Cortex of kidney (tissue), 1 donor: ENCODE measurements at places on chromosomes 6 and 20.

DNA sequence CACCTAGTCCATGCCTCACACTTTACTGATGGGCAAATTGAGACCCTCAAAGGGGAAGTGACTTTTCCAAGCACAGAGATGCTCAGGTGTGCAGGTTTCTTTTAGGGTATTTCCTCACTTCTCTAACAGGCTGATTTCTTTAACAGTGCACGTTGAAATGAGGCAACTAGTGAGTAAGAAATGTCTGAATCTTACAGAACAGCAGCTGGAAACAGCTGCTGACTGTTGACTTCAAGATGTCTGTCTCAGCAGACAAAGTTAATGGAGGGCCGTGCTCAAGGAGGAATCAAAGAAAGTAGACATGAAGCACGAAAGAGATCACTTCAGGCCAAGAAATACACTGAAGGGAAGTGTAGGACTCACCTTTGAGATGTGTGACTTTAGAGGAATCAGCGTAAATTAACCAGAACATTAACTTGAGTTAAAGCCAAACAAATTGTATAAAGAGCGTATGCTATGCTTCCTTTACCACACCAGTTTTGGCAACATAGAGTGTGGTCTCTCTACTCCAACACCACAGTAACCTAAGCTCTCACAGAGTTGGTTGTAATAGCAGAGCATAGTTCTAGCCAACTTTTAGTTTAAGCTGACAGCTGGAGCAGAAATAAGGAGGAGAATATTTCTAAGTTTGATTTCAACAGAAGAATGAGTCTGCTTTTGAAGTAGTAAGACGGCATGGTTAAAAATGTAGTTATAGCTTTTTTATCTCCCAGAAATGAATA, 60.9 kb downstream of the SAMD3 start:
- no peak for DNase-seq

- DNase-seq: no peak
Measured at GRCh38 chr6:158057213-158057987, 75.7 kb downstream of the SYNJ2 start.

GRCh38 chr20:52752023-52752422, 220.1 kb upstream of the TSHZ2 start:
- DNase-seq: no peak

DNA sequence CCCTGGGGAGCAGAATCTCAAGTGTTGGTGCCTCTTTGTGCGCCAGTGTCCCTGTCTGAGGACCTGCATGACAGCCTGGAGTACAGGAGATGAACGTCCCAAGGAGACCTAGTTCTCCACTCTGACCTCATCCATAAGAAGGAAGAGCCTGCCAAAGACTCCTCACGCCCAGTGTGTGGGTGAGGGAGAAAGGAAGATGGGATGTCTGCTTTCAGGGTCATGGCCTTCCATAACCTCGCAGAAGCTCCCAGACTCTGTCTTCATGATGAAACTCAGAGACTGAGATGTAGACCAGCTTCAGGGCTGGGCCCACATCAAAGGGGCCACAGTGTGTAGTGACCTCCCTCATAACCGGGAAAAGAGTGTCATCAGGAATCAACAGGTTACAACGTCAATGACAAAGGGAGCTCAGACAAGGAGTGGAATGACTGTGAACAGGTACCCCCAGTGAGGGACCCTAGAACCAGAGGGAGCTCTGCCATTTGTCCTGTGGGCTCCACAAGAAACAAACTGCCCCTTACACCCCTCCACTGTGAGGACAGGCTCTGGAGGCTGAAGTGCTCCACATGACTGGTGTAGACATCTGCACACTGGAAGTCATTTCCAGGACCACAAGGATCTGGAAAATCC, 8.1 kb downstream of the HLA-DQB1 start:
- no peak for DNase-seq

DNA sequence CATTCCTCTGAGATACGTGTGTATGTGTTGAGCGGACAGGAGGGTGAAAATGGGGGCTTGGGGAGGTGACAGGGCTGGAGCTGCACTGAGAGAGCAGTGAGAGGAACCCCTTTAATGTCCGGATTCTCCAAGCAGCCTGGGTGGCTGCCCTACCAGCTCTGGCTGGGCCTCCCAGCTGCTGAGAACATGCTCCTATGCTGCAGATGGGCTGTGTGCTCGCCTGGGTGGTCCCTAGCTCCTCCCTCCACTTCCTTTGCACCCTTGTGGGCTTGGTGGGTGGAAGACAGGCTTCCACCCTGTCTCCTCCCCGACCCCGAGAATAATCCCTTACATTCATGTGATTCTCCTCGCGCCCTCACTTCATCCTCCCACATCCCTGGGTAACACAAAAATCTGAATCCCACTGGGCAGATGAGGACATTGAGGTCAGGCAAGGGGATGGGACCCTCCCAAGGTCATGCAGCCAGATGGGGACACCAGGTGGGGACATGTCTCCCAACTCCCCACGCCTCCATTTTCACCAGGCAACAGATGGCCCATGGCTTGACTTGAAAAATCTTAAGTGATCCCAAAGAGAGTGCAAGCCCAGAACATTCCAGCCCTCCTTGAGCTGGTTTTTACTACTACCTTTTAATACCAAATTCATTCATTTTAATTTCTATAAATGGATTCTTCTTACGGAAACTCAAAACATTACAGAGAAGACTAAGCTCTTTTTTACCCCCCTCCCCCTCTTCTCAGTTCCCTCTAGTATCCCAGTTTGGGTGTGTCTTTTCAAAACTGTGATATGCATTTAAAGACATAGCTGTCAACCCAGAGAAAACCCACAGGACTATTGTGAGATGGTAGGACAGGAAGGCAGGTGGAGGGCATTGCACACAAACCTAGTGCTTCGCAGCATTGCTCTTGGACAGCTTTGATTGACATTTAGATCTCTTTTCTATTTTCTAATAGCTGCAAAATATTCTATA, 5.0 kb upstream of the PDRG1 start:
- DNase-seq: no peak

DNA sequence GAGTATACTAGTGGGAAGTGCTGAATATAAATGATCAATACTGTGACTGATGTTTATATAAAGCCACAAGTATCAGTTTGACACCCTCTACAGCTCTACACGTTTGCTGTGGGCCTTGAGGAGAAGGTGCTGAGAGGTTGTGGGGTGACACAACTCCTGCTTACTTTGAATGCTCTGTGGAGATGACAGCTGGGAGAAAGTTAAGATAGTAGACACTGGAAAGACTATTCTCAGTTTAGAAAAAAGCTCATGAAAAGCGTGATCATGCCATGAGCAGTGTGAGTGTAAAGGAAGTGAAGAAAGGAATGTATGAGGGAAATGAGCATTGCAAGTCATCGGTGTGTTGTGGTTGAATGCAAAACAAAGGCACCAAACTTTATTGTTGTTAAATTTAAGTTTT, 215.8 kb downstream of the UTRN start:
- no peak for DNase-seq

DNA sequence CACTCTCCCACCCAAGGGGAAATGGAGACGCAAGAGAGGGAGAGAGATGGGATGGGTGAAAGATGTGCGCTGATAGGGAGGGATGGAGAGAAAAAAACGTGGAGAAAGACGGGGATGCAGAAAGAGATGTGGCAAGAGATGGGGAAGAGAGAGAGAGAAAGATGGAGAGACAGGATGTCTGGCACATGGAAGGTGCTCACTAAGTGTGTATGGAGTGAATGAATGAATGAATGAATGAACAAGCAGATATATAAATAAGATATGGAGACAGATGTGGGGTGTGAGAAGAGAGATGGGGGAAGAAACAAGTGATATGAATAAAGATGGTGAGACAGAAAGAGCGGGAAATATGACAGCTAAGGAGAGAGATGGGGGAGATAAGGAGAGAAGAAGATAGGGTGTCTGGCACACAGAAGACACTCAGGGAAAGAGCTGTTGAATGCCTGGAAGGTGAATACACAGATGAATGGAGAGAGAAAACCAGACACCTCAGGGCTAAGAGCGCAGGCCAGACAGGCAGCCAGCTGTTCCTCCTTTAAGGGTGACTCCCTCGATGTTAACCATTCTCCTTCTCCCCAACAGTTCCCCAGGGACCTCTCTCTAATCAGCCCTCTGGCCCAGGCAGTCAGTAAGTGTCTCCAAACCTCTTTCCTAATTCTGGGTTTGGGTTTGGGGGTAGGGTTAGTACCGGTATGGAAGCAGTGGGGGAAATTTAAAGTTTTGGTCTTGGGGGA, 754 bp downstream of the TNF start:
- DNase-seq: no peak

DNA sequence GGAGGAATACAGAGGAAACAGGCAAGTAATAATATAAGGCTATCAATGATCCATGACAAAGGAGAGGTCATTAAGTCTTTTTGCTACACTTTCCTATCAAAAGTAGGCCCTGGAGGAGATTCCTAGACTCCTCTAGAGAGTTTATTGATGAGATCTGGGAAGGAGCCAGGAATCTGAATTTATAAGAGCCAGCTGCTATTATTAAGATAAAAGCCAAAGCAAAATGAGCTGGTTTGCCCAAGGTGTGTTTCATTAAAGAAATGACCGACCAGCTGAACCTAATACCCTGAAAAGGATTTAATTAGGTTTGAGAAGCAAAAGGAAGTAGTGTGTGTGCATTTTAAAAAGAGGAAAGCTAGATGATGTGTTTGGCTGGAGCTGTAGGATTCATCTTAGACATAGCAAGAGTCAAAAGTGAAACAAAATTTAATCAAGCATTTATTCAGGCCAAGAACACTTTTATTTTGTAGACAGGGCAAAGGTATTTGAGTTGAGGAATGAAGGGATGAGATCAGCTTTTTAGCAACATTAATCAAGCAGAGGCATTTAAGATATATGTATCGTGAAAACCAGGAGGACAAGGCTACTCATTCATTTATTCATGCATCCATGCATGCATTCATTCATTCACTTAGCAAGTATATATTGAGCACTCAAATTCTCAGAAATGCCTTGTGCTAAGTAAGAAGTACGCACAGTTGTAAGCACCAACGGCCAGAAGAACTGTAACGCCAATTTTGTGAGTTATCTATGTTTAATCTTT, 43.5 kb upstream of the SCAF8 start:
- DNase-seq: no peak

- no peak for DNase-seq
Measured at GRCh38 chr20:56244259-56244658, 4.3 kb upstream of the MC3R start.

DNA sequence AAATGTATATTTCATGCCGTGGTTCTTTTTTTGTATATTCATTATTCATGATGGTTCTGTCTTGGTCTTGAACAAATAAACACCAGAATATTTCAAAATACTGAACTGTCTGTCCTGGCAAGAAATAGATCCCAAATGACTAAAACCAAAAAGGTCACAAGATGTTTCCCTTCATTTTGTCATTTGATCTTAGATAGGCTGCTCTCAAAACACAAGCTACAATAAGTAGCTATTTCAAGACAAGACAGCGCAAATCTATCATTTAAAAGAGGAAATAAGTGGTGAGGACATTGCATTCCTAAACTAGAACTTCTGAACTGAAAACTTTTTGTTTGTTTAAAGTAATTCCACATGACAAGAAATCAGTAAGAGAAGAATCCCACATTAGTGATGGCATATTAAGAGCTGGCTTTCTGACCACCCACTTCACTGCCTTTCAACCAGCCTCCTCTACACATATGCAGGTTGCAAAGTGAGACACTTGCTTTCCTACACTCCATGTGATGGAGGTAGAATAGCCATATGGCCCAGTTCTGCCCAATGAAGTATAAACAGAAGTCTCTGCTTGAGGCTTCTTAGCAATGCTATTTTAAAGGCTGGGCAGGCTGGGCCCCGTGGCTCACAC, 54.4 kb upstream of the CCDC28A start:
- DNase-seq: no peak

GRCh38 chr6:123764722-123765121, 38.9 kb upstream of the NKAIN2 start:
- DNase-seq: no peak

GRCh38 chr6:151440498-151440897, 11.4 kb downstream of the RMND1 start:
- DNase-seq: no peak

- no peak for DNase-seq
Measured at GRCh38 chr6:30926644-30927043, 5.3 kb downstream of the SFTA2 start.

GRCh38 chr6:50962213-50962759, 143.6 kb downstream of the TFAP2B start:
- no peak for DNase-seq

- no peak for DNase-seq
Measured at GRCh38 chr6:82953871-82954270, 111.8 kb downstream of the UBE3D start.
